Activated CD8-positive, alpha-beta memory T cell treated with anti-CD3 and anti-CD28 coated beads, Interleukin-2, amount 50 U/mL, for 4 hours (primary cell): ENCODE measurements at places on chromosomes 3 and 15.

GRCh38 chr3:149850787-149851584 lies 38.0 kb downstream of the RNF13 start:
- DNase-seq: no peak

- DNase-seq: no peak
These were observed 118.4 kb downstream of the RPLP1 start for GRCh38 chr15:69570997-69571396.

DNA sequence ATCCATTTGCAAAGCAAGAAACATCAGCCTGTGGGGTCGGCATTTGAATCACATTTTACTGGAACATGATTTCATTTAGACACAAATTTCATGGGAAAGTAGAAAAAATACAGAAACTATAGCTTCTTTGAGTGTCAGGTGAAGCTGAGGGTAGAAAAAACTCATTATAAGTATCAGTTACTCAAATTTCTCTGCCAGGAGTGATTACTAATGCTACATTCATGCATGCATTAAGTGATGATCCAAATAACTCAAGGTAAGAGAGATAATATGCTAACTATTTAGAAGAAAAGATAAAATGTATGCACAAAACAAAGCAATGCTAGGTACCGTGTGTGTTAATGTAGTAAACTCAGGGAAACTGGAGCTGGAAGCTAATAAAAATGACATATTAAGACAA lies 406.0 kb downstream of the GAP43 start:
- no peak for DNase-seq

GRCh38 chr3:55458181-55458790 lies 28.8 kb downstream of the WNT5A start:
- DNase-seq: no peak

- DNase-seq: no peak
These were observed 20.3 kb upstream of the NRROS start for GRCh38 chr3:196619223-196619622.

GRCh38 chr3:172270557-172271166 lies 177.6 kb downstream of the GHSR start:
- DNase-seq: no peak

- no peak for DNase-seq
These were observed 446.0 kb downstream of the GRM7 start for GRCh38 chr3:7306901-7307300.

GRCh38 chr3:57545636-57546268 lies 1.6 kb upstream of the DNAH12 start:
- no peak for DNase-seq

GRCh38 chr15:69810431-69811354 lies 287.0 kb downstream of the TLE3 start:
- no peak for DNase-seq

DNA sequence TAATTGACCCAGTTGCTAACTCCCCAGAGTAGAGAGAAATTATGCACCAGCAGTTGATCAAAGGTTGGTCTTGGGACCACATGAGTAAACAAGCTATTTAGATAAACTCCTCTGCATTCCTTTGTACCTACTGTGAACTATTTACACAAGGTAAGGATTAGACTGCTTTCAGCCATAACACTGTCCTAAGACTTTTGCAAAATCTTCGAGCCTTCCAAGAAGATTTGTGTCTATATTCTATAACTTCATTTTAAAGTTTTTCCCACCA lies 108.5 kb upstream of the UNC13C start:
- no peak for DNase-seq

GRCh38 chr3:49358884-49359225 lies 702 bp upstream of the GPX1 start:
- DNase-seq: no peak

DNA sequence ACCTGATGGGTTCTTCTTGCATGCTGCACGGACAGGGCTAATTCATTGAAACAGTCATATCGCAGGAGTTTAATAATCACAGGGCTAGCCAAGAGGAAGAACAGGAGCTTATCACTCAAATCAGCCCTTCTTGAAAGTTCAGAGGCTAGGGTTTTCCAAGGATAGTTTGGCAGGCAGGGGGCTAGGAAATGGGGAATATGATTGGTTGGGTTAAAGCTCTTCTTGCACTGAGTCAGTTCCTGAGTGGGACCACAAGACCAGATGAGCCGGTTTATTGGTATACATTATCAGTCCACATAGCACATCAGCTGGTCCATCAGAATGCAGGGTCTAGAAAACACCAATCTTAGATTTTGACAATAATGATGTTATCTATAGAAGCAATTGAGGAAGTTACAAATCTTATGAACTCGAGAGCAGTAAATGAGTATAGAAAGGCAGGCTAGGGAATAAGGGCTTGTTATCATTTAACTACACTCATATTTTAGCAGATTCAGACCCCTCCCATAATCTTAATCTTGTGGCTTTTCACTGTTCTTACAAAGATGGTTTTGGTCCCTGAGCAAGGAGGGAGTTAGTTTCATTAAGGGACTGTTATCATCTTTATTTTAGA lies 58.1 kb upstream of the SLC25A36 start:
- no peak for DNase-seq
